ENCODE measurements at places on chromosomes 5 and 9.

- DNase-seq, result no peak
Observed at GRCh38 chr5:141914199-141914743, 9.4 kb upstream of the DELE1 start.

GRCh38 chr9:25480696-25481095, 197.5 kb downstream of the TUSC1 start:
- DNase-seq, result no peak

- no peak for DNase-seq
Observed at GRCh38 chr9:128124451-128124850, 3.1 kb downstream of the PTGES2 start.

GRCh38 chr9:137843355-137843754, 34.2 kb upstream of the CACNA1B start:
- DNase-seq, result no peak

DNA sequence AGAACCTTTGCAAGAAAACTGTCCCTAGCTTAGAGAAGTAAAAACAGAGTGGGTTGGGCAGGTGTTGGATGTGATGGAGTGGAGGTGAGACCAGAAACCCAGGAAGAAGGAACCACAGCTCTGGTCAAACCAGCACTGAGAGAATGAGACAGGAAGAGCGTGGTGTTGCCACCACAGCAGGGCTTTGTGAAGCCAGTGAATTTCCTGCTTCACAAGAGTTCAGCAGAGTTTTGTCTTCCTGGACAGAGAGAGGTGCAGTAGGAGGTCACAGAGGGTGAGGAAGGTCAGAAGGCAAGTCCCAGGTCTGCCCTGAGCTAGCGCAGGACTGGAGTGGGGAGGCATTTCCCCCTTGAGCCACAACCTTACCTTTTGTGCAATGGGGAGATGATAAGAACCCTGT, 2306.2 kb upstream of the ACO1 start:
- DNase-seq, result no peak

DNA sequence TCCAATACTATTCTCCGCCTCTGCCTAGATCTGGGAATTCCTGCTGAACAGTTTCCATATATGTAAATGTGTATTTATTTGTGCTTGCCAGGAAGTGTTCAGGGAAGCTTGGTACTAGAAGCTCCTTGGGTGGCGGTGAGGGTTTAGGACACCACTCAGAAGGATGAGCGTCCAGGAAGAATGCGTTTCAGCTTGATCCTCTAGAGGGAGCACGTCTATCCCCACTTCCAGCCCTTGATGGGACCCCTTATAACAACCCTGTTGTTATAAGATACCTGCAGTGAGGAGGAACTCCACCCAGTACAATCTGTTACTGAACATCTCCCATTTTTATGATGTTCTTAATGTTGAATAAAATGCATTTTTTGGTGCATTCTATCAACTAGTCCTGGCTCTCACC, 88.9 kb downstream of the CYFIP2 start:
- DNase-seq, result no peak

DNA sequence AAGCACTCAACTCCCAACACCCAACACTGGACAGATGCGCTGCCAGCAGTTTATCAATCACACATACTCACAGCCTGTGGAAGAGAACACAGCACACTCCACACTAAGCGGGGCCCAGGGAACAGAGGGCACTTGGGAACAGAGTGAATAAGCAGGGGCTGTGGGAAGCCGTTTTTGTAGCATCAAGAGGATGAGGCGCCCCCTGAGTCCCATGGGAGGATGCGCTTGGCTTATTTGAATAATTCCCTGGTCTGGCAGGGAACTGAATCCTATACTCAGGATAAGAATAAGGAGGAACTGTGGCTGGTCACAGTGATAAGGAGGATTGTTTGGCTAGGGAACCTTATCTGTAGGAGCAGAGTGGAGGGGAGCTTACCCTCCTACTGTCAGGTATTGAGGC, 96.1 kb upstream of the DNAH5 start:
- no peak for DNase-seq

GRCh38 chr5:154087260-154087659, 48.5 kb downstream of the MFAP3 start:
- DNase-seq, result no peak

GRCh38 chr5:107092695-107093094, 578.0 kb downstream of the EFNA5 start:
- DNase-seq, result no peak

- no peak for DNase-seq
Observed at GRCh38 chr5:73759771-73760170, 133.8 kb downstream of the ARHGEF28 start.

DNA sequence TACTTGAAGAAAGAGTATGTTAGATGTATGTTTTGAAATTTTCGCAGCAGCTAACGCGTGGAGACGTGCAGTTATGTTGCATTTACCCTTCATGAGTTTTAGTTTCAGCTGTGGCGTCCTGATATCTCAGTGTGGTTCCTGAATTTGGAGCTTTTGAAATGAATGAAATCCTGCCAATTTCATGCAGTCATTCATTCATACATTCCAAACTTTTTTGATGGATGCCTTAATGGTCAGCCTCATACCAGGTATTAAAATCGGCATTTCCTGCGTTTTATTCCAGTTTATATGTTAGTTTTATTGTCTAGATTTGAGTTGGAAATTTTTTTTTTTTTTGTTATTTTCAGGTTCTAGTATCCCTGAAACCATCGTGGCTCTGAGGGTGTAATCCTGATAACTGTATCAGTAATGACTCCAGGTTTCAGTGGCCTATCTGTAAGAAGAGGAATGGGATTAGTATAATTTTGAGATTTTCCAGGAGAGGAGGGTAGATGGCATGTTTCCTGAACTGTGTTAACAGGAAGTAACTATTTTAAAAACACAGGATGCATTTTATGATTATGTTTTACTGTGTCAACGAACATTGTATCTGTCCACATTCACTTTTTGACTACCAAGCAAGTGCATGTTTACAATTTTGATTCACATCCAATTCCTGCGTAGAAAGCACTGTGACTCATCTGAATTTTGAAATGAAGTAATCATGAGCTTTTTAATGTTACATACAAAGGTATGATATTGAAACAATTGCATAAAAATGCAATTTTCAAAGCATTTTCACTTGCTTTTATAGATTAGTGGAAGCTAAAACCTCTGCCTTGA, 1.0 kb downstream of the FOCAD start:
- no peak for DNase-seq

- DNase-seq, result no peak
Observed at GRCh38 chr9:5286262-5286661, 18.3 kb downstream of the RLN2 start.

GRCh38 chr9:111287127-111287526, 42.9 kb downstream of the OR2K2 start:
- no peak for DNase-seq

DNA sequence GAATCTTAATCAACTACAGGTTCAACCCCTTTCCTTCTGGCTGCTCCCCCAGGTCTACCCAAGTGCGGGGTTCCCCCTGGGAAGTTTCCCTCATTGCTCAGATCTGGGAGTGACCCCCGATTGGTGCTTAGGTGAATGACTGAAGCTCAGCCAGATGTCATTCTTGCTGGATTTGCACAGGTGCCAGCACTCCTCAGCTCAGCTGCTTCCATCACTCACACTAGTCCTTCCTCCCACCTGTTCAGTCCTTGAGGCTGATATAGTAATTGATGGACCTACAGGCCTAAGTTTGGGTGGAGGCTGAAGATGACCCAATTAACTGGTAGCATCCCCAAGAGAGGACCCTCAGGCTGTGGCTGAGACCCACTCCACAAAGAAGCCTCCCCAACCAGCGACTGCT, 32.9 kb downstream of the PRLR start:
- DNase-seq, result no peak

DNA sequence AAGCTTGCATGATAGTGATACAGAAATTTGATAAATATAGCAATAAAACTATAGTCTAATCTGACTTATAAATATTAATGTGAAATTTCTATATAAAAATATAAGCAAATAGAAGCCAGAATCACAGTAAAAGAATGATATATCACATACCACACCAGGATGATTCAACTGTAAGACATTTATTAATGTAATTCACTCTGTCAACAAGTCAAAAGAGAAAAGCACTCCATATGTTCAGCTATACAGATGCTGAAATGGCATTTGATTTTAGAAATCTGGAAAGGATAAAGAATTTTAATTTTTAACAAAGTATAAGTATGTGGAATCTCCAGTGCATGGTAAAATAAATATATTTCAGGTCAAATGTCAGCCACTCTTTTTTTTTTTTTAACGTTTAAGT, 372.4 kb downstream of the KCNN2 start:
- no peak for DNase-seq

DNA sequence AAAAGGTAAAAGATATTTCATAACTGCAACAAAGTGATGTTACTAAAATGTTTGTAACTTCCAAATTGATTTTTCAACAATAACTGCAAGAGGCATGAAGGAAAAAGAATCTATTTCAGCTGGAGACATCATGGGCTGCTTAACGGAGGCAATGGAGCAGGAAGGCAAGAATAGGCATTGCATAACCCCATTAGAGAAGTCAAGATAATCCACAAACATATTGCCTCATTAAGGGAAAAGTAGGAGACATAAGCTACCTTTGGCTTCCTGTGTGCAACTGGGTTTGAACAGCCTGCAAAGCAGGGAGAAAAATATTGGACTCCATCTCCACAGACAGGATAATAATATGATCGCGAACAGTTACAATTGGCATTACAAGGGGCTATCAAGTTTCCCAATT, 46.7 kb downstream of the SLCO4C1 start:
- DNase-seq, result no peak

DNA sequence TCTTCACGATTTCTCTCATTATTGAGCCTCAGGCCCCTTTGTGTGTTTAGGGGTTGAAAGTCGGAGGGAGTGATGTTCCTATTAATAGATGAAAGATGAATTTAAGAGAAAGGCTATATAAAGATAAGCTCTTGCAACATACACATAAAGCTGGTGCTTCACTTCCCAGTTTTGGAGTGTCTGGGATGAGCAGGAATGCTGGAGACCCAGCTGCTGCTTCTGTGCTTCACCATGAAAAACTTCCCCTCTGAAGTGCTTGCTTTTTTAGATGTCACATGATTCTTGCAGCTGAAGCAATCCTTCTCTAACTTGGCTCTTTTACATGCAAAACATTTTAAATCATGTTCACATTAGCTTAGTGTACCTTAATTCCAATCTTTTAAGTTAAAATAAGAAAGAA, 19.7 kb upstream of the SNCAIP start:
- no peak for DNase-seq

DNA sequence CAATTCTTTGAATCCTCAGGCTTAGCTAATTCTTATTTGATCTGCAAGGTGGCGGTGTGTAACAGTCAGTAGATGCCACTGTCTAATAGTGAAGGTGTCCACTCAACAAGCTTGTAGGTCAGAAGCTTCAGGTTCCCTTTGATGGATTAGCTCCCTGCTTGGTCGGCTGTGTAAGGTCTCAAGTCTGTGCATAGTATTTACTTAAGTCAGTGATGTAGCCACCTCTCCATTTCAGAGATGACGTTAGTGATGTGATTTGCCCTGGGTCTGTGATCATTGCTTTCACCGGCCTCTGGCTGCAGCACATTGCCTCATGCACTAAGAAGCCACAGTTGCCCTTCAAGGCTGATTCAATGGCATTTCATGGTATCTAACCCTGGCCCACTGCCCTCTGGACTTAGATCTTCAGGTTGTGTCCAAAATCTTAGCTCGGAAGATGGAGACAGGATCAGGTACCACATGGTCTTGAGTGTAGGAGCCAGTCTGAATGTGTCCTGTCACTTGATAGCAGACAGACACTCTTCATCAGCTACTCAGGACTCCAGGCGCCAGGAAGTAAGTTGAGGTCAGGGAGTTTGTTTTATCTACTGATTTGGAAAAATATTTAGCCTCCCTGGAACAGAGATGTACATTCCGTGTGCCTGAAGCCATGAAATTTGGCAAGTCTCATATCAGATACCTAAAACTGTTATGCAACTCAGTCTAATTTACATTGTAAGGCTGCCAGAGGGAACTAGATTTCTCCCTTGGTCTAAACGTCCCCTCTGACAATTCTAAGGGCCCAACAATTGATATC, 42.9 kb downstream of the SUB1 start:
- no peak for DNase-seq

DNA sequence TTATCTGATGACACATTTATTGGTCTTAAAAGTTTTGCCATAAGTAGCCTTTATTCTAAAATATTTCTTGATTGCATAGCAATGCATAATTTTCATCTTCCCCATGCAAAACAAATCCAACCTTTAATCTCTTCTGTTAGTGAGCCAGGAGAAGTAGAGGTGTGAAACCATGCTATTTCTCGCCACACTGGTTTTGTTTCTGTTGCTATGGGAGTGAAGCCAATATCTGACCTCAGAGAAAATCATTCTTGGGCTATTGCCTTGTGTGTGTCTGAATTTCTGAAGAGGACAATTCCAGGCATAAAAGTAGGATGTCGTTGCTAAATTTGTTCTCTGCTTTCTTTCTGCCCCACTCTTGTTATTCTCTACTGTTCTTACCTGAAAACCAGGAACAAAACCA, 183.6 kb downstream of the PTTG1 start:
- no peak for DNase-seq

GRCh38 chr5:91123291-91123690, 259.8 kb downstream of the ARRDC3 start:
- DNase-seq, result no peak

- DNase-seq, result no peak
Observed at GRCh38 chr5:100768221-100768620, 134.9 kb downstream of the ST8SIA4 start.

DNA sequence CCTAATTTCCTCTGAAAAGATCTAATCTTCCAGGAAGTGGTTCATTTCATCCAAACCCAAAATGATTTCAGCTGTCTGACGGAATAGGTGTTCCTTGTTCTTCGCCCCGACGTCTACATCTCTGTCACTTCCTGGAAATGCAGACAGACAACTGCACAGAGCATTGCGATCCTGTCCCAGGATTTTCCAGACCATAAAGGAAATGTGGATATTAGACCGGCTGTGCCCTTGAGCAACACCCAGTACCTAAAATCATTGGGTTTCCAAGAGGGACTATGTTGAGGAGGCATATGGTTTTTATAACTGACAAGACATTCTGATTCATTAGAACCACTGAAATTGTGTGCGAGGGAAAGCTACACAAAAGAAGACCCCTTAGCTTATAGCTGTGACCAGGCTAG, 74.2 kb downstream of the MSX2 start:
- no peak for DNase-seq

DNA sequence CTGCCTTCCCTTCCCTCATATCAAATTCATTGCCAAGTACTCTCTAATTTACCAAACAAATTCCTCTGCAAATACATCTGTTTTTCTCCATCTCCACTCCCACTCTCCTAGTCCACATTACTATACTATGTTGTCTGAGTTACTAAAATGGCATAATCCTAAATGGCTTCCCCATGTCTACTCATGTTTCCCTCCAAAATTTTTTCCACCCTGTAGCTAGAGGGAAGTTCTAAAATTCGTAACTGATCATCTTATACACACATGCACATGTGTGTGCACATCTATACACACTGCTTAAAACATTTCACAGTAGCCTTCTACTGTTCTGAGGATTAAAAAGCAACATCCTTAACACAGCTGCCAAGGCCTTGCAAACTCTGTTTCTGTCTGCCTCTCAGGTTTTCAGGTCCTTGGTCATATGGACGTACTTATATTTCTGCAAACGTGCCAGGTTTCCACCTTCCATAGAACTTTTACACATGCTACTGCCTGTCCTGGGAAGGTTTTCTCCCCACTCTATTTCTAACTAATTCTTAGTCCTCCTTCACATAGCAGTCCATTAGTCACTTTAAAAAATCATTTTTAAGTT, 140.6 kb downstream of the LURAP1L start:
- DNase-seq, result no peak
